BJ (cell line): ENCODE measurements at places on chromosomes 16 and 17. TPM values are rescaled to one million over a fixed set of nuclear protein-coding genes. Genes with fewer than 3 reads are reported as not detected.

Gene GLIS2
- polyA plus RNA-seq, result 4.8 and 8.8 TPM in 2 replicates

Gene ZNF689
- polyA plus RNA-seq, result 3.6 and 4.1 TPM in 2 replicates

Gene MYO15A
- 0.58 and 1.0 TPM in 2 replicates for polyA plus RNA-seq

Gene HSF5
- not detected in 2 replicates for polyA plus RNA-seq

Gene KRT20
- not detected in 2 replicates for polyA plus RNA-seq

Gene IRF8
- polyA plus RNA-seq, result not detected in 2 replicates

Gene CD300LG
- polyA plus RNA-seq, result not detected in 2 replicates

Gene KCNH6
- 0.04 and 0.10 TPM in 2 replicates for polyA plus RNA-seq

Gene CHP2
- not detected in 2 replicates for polyA plus RNA-seq

Gene TMC6
- polyA plus RNA-seq, result 0.17 and 0.26 TPM in 2 replicates

Gene C1QTNF8
- not detected in 2 replicates for polyA plus RNA-seq

Gene SKAP1
- not detected in 2 replicates for polyA plus RNA-seq

Gene SCGB1C2
- polyA plus RNA-seq, result not detected in 2 replicates

Gene MAPK8IP3
- 12.3 and 22.5 TPM in 2 replicates for polyA plus RNA-seq

Gene MPP2
- 3.1 and 5.3 TPM in 2 replicates for polyA plus RNA-seq

Gene MEFV
- not detected in 2 replicates for polyA plus RNA-seq

Gene KRT222
- polyA plus RNA-seq, result not detected in 2 replicates

Gene TRPV3
- 0.54 and 0.56 TPM in 2 replicates for polyA plus RNA-seq

Gene ZNF213
- polyA plus RNA-seq, result 0.63 and 0.77 TPM in 2 replicates

Gene ZNF597
- polyA plus RNA-seq, result 0.93 and 1.5 TPM in 2 replicates

Gene KRT31
- 0.11 TPM in 1 of 2 replicates, not detected in the other for polyA plus RNA-seq

Gene MSI2
- 9.2 and 11.6 TPM in 2 replicates for polyA plus RNA-seq

Gene DLX4
- 0.18 and 0.29 TPM in 2 replicates for polyA plus RNA-seq

Gene TP53TG3B
- not detected in 2 replicates for polyA plus RNA-seq

Gene HEATR3
- 13.0 and 18.5 TPM in 2 replicates for polyA plus RNA-seq

Gene NUPR1
- polyA plus RNA-seq, result 31.4 and 88.9 TPM in 2 replicates

Gene MPP3
- polyA plus RNA-seq, result 4.6 and 7.9 TPM in 2 replicates

Gene KLHL36
- 33.2 and 43.7 TPM in 2 replicates for polyA plus RNA-seq

Gene ABCC12
- not detected in 2 replicates for polyA plus RNA-seq

Gene UBTF
- polyA plus RNA-seq, result 19.8 and 21.1 TPM in 2 replicates

Gene RILP
- polyA plus RNA-seq, result 5.3 and 6.2 TPM in 2 replicates

Gene MT3
- polyA plus RNA-seq, result not detected in 2 replicates

Gene TBC1D3
- polyA plus RNA-seq, result not detected in 2 replicates

Gene MARCHF10
- polyA plus RNA-seq, result 0.43 TPM in 2 replicates

Gene TLCD2
- polyA plus RNA-seq, result 2.5 and 3.9 TPM in 2 replicates

Gene APPBP2
- 14.8 and 24.8 TPM in 2 replicates for polyA plus RNA-seq

Gene TBC1D3I
- polyA plus RNA-seq, result 0.11 TPM in 1 of 2 replicates, not detected in the other

Gene HS3ST3B1
- polyA plus RNA-seq, result 3.4 and 4.5 TPM in 2 replicates

Gene GH1
- polyA plus RNA-seq, result not detected in 2 replicates

Gene KRT27
- polyA plus RNA-seq, result not detected in 2 replicates

Gene C1QTNF1
- 13.8 and 20.7 TPM in 2 replicates for polyA plus RNA-seq

Gene CHST6
- polyA plus RNA-seq, result 0.10 and 0.12 TPM in 2 replicates

Gene CD300E
- not detected in 2 replicates for polyA plus RNA-seq

Gene GAST
- not detected in 2 replicates for polyA plus RNA-seq

Gene SYCE1L
- polyA plus RNA-seq, result 0.31 and 0.44 TPM in 2 replicates

Gene FBF1
- polyA plus RNA-seq, result 3.4 and 4.8 TPM in 2 replicates

Gene HOXB2
- 1.5 and 1.7 TPM in 2 replicates for polyA plus RNA-seq
